ENCODE measurements at places on chromosomes 1 and 21.

DNA sequence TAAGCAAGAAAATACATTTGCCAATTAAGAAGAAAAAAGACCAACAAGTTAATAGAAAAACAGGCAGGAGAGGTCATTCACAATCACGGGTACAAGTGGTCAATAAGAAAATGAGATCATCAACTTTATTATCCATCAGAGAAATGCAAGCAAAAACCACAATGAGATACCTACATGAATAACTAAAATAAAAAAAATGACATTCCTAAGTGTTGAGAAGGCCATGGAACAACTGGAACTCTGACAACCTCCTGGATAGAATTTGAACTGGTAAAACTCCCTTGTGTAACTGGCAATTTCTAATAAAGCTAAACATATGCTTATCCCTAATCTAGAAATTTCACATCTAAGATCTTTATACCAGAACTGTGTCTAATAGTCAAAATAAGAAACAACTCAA, 135.4 kb upstream of the BACE2 start:
- DNase-seq, result no peak

GRCh38 chr1:156705918-156706656, 704 bp upstream of the CRABP2 start:
- peak; percentile 83 for DNase-seq

- DNase-seq, result no peak
Measured at GRCh38 chr1:19639999-19640362, 4.1 kb upstream of the NBL1 start.

DNA sequence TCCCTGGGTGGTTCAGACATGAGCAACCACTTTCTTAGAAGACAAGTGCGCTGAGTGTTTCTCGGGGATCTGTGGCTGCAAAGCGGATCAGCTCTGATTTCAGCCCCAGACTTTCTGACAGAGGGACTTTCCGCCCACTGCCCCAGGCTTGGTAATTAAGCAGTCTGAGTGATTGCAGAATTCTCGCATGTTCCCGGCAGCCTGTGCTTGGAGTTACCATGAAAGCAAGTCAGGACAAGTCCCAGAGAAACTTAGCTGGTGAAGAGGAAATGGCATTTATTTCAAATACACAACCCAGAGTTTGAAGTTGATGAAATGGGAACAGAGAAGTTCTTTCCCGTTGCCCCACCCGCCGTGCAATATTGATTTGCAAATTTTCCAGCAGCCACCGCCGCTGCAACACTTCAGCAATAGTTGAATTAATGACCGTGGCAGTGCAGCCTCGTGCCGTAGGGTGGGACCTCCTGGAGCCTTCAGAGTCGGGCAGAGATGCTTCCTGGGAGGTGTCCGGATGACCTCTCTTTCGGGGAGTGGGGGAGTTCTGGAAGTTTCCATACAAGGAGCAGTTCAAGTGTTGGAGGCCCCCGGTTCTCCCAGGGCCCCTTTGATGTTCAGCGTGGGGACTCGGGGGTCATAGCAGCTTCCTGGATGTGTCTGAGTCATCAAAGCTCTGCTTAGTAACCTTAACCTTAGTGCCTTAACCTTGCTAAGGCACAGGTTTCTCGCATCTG, 134.7 kb downstream of the KAZN start:
- DNase-seq, result peak; percentile 57

DNA sequence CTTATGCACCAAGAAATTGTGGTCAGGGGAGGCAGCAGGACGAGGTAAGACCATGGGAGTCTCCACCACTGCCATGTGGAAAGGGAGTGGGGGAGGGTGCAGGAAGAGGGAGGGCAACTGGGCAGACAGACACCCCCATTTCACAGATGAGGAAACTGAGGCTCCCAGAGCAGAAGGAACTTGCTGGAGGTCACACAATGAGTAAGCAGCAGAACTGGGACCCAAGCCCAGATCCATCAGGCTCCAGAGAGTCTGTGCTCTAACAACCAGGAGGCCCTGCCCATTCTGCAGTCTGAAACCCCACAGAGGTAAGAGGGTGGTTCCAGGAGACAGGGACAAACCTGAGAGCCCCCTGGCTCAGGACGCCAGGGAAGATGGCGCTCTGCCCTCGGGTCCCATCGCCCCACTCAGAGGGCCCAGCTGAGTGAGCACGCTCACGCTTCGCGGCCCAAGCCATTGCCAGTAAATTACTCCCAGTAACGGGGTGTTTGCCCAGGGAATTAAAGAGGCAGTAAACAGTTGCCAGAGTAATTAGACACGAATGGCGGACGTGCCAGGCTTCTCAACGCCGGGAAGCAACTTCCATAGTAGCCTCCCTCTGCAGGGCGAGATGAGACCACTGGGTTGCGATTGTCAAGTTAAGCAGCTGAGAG, 59.2 kb downstream of the MATN1 start:
- DNase-seq, result no peak

GRCh38 chr1:175272361-175272760, 79.8 kb upstream of the KIAA0040 start:
- DNase-seq, result peak; percentile 25

- no peak for DNase-seq
Measured at GRCh38 chr1:113870778-113871177, 734 bp downstream of the PTPN22 start.

- DNase-seq, result no peak
Measured at GRCh38 chr1:143652187-143652586, 319.6 kb downstream of the FAM72C start.

GRCh38 chr1:191629836-191630235, 528.4 kb upstream of the RGS18 start:
- DNase-seq, result no peak

DNA sequence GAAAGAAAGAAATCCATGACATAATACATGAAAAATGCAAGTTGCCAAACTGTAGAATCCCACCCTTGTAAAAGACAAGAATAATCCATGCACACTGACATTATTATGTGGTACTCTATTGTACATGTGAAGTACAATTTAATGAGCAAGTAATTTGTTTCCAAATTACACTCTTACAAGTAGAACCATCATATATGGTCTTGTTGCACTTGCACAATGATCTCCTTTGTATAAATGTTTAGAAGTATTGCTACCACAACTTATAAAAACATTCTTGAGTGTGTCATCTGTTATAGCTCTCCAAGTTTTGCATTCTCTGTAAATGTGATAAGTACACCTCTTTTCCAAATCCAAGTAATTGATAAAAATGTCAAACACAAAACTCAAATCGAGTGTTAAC, 29.1 kb upstream of the ZNF281 start:
- DNase-seq, result no peak

GRCh38 chr21:41247561-41248545, 68.7 kb upstream of the FAM3B start:
- no peak for DNase-seq

- no peak for DNase-seq
Measured at GRCh38 chr1:159922511-159923202, 2.6 kb downstream of the TAGLN2 start.

GRCh38 chr1:101235696-101236515, 913 bp upstream of the S1PR1 start:
- peak; percentile 39 for DNase-seq

GRCh38 chr21:46100426-46100825, 2.5 kb downstream of the COL6A2 start:
- DNase-seq, result no peak

DNA sequence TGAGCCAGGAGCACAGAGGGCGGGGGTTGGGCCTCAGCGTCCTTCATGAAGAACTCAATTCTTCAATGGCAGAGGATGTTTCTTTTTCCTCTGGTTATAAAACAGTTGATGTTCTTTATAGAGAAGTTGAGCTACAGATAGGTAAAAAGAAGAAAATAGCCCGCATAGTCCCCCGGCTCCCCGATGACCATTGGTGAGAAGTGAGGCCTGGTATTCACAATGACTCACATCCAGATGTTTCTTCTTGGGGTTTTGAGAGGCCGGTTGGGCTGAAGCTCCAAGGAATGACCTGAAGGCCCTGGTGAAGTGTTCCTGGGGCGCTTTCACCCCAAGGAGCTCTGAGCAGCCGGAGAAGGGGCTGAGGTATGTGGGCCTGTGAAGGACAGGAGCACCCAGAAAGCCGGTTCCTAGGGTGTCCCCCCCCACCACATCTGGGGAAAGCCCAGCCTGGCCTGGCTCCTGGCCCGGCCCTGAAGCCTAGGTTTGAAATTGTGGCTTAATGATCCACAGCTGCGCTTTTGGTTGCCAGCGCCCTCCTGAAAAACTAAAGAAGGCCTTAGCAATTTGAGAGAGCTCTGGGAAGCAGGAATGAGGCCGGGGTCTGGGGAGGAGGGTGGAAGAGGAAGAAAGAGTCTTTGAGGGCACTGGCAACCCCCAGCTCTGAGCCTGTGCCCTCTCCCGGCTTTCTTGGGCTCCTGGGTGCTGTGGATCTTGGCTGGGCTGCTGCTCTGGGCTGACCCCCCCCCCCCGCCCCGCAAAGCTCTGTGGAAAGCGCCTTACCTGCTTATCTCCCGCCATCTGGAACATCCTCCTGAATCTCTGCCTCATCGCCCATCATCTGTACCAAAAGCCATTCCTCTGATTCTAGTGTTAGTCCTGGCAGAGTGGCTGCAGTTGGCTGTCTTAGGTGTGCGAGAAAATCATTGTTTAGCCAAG, 444.7 kb downstream of the CAMTA1 start:
- no peak for DNase-seq

- DNase-seq, result no peak
Measured at GRCh38 chr1:186473047-186473446, 12.1 kb upstream of the PDC start.

GRCh38 chr1:45543581-45544417, 6.8 kb upstream of the AKR1A1 start:
- peak; percentile 97 for DNase-seq

GRCh38 chr1:163789911-163790310, 468.2 kb downstream of the NUF2 start:
- no peak for DNase-seq

DNA sequence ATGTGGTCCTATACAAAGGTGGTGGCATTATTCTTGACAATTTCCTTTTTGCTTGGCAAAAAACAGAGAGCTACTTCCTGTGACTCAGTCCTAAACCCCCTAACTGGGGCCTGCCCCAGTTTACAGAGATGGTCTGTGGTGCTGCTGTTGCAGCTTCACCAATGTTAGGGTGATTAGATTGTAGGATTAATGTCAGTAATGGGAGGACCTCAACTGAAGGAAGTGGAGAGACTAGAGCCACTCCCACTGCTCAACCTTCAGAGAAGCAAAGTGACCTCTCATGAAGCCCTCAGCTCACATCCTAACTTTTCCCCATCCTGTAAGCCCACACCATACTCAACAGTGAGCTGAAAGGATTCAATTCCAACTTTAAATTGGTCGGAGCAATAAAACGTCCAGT, 3.6 kb downstream of the S100A6 start:
- DNase-seq, result no peak

DNA sequence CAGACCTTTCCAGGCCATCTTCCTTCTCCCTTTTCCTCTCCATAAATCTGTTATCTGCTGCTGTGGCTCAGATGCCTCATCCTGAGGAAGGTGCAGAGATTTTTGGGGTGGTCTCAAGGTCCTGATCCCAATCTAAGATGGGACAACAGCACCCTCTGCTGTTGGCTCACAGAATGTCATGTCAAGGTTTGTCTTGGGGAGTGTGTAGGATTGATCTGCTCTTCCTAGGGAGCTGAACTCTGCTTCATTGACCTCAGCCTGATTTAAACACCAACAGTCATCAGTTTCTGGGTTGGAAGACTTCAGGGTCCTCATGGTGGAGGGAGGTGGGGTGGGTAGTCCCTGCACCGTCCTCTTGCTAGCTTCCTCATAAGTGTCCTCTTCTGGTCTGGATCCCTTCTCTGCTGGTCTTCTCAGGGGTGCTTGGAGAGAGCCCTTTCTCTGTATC, 62.8 kb upstream of the LAX1 start:
- peak; percentile 74 for DNase-seq

DNA sequence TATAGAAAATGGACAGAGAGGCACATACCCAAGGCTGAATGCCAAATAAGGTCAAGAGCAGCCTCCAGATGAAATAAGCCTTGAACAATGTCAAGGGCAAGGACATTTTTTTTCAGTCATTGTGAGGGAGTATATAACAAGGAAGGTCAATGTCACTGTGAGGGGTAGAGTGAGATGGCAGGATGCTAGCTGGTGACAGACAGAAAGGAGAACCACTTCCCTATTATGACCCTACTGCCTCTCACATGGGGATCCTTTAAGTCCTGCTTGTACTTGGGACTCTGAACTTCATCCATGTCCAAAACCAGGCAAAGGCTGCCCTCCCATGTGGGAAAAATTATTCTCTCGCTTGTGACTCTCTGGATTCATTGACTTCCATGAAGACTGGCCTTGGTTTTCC, 119.5 kb upstream of the COA6 start:
- DNase-seq, result peak; percentile 9

GRCh38 chr1:237146241-237146640, 104.3 kb downstream of the RYR2 start:
- no peak for DNase-seq
